EH (cell line): ENCODE measurements at places on chromosomes 12 and 14.
A peak's percentile ranks its signal among the peaks of the same experiment; 100 is the strongest.

DNA sequence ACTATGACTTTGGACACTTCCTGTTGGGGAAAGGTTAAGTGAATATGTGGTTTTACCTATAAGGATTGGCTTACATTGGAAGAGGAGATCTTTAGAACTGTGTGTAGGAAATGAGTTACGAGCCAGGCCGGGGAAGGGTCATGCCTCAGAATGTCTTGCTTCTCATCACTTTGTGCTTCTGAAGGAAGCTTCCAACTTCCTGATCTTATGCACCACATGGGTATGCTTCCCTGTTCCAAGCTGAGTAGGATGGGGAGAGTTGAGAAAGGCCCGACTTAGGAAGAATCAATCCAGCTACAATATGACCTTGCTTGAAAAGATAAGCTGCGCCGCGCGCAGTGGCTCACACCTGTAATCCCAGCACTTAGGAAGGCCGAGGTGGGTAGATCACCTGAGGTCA lies 59.9 kb downstream of the STXBP6 start:
- DNase-seq: no peak

DNA sequence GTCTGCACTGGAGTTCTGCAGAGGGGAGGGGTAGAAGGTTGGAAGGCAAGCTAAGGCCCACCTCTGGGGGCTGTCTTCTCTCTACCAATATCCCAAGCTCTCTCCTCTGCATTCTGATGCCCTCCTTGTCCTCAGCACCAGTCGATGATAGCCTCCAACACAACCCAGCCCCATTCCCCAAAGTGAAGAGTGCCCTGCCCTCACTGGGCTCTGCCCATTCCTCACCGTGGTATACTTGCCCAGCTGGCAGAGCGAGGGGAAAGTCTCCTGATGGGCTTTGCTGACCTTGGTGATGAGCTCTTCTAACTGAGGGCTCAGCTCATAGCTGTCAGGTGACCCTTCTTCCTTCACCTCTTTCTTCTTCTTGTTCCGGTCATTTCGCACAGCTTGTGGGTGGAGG lies 7.2 kb upstream of the ITGB7 start:
- DNase-seq: no peak

DNA sequence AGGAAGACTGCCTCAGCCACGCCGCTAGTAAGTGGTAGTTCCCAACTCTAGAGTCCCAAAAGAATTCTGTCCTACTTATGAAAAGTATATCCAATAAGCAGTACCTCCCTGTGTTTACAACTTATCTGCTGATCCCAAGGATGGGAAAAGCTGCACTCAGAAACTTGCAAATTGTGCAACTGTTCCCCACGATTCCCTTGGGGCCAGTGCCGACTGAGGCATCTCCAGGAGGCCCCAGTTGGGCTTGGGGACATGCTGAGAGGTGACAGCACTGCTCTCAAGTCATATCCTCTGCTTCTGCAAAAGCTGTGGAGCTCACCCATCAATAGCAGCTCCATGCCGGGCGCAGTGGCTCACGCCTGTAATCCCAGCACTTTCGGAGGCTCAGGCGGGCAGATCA lies 23.7 kb downstream of the SPRING1 start:
- no peak for DNase-seq

GRCh38 chr12:131353826-131354225 lies 357.1 kb upstream of the SFSWAP start:
- DNase-seq: no peak

DNA sequence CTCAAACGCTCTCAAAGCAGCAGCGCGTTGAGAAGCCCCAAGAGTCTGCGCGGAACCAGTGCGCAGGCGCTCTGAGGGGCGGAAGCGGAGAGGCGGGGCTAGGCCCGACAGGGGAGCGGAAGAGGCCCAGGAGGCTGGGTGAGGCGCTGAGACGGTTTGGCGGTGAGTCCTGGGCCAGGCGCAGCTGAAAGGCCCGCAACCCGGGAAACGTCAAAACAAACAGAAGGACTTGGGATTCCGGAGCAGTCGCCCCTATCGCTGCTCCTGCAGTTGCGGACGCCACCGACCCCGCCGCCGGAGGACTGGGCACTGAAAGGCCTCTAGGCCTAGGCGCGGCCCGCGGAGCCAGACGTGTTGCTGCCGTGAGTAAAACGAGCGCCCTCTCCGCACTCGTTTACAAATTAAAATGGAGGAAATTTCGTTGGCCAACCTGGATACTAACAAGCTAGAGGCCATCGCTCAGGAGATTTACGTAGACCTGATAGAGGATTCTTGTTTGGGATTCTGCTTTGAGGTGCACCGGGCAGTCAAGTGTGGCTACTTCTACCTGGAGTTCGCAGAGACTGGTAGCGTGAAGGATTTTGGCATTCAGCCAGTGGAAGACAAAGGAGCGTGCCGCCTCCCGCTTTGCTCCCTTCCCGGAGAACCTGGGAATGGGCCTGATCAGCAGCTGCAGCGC lies at the start of gene ATXN7L3B:
ATXN7L3B (plus strand) TSS at position 129 of the 679 bp plus-strand sequence; CDS start at position 407, 278 bp downstream.
- DNase-seq: peak; percentile 95

DNA sequence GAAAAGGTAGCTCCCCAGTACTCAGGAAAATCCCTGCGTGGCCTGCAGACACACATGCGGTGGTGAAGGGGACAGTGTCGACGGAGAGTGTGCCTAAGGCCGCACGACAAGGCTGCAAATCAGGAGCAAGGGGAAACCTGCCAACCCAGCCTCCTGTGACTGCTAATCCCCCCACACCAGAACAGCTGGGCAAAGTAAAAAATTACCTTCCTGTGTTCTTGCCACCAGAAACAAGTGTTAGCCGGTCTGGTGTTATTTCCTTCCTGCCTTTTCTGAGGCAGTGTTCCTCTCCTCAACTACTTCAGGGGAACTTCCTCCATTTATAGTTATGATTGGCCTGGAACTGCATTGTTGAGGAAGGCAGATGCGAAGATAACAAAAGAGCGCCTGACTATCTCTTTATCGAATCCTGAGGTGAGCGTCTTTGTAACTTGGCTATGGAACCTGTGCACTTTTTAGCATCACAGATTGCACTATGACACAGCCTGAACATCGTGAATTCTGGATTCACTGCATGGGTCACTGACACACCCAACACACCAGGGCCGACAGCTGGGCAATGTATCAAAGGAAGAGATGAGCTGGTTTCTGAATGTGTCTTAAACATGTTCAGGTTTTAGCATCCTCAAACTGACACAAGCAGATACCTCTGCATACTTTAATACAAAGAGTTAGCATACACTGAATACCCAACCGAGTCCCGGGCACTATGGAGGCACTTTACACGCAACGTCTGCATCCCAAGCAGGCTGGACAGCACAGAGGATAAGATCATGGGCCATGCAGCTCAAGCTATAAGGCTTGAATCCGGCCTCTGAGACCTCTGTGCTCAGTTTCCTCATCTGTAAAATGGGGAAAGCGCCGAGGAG lies 28.9 kb downstream of the SLC15A4 start:
- no peak for DNase-seq
